ENCODE measurements at places on chromosomes 2 and 18.

GRCh38 chr2:74481961-74482800, 617 bp downstream of the CCDC142 start:
- DNase-seq = no peak

DNA sequence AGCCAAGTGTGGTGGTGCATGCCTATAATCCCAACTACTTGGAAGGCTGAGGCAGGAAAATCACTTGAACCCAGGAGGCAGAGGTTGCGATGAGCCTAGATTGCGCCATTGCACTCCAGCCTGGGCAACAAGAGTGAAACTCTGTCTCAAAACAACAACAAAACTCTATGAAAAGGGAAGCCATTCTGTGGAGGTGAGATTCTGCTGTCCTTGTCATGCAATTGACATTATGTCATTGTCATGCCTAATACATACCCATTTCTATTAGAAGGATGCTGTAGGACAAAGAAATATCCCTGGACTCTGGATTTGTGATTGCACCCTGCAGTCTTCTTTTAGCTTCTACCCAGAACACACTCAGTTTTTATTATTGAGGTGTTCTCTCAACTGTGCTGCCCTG, 8.6 kb downstream of the RASGRP3 start:
- DNase-seq = no peak

DNA sequence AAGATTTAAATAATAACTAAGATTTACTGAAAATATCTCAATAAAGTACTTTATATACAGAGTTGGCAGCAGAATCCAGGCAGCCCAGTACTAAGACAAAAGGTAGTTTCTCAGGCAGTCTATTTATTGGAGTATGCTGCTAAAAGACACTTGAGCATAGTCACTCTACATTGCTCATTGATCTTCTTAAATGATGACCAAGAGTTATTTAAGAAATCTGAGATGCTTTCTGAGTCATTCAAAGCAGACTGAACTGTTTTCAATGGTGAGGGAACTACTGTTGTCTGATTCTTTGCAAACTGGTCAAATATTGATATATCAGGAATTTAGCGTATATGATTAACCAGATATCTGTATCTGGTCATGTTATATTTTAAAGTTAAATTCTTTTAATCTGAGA, 133.6 kb downstream of the PHLPP1 start:
- no peak for DNase-seq

GRCh38 chr18:11851806-11852337, 659 bp downstream of the CHMP1B start:
- no peak for DNase-seq

DNA sequence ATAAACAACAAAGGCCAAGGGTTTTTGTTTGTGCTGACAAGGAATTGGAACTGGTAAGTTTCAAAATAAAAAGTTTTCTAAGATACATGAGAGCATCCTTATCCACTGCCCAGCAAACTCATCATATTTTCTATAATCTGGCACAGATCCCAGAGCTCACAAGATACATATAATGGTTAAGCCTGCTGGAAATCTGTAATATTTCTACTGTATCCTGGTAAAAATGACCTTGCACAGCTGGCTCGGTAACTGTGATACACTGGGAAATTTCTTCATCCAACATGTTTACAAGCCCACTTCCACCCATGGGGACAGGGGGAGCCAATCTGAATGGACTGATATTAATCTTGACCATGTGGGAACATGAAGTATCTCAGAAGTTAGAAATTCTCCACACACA, 425.4 kb upstream of the MMADHC start:
- no peak for DNase-seq

DNA sequence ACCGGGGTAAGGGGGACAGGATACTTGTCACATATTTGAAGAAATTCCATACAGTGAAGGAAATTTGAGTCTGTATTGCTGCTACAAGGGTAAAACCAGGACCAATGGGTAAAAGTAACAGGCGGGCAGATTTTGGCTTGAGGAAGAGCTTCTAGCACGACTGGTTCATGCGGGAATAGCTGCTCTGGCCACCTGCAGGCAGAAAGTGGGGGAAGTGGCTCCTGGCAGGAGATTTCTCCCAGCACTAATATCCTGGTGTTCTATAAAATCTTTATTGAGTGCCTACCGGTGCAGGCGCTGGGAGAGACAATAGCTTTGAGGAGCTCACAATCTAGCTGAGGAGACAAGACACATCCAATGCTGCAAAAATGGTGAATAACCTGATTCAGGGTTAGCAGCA, 198.5 kb downstream of the LOXHD1 start:
- DNase-seq = no peak

DNA sequence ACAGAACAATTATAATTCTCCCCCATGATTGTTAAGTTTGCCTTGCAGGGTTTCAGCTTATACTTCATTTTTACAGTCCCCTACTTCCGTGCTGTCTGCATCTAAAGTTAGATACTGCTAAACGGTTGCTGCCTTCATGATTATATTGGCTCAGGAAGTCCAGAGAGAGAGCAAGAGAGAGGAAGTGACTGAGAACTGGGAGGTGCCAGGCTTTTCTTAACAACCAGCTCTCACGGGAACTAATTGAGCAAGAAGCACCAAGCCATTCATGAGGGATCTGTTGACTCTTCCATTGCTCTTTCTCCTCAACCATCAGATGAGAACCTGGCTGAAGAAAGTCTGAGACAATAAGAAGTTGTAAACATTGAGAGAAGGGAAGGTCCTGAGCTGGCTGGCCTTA, 125.5 kb upstream of the SIX2 start:
- DNase-seq = peak; percentile 16

DNA sequence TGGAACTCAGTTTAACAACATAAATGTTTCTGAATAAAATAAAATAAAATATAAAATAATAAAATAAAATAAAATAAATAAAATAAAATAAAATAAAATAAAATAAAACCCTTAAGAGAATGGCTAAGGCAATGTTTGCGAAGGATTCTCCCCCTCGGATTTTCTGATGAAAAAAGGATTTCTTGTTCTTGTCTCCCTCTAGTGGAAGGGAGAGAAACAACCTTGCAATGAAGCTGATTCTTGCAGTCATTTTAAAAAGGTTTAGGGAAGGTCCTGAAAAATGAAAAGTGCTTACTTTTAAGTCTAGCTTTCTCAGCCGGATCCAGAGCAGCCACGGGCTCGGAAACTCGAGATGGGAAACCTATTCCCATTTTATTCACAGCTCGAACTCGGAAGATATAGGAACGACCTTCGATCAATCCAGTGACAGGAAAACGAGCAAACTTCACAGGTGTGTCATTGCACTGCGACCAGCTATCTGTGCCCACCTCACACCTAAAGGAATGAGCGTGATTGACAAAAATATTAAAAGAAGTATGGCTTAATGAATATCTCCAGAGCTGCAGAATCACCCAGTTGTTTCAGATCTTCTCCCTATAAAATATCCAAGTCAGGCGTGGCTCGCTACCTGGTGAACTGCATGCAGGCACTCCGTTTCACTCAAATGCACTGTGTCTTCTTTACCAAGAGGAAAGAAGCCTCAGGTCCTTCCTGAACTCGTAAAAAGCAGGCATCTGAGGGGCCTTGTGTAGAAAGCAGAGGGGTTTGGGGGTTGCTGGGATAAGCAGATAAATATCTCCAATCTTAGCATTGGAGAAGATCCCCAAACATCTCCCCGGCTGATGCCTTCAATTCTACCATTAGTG, 68.1 kb downstream of the MYOM1 start:
- peak; percentile 31 for DNase-seq

DNA sequence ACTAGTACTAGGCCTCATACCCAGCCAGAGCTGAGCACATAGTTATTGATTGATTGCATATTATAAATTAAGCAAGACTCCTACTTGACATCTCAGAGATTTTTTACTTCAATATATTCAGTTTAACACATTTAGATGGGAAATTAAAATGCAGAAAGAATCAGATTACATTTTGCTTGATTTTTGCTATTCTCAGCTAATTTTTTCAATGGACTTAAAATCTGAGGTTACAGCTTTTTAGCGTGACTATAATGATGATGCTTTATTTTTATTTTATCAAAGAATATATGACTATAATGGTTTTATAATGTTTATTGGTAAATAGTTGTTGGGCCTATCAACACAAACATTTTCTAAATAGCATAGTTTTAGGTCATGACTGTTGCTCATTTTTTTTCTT, 493.0 kb upstream of the CNTNAP5 start:
- no peak for DNase-seq

DNA sequence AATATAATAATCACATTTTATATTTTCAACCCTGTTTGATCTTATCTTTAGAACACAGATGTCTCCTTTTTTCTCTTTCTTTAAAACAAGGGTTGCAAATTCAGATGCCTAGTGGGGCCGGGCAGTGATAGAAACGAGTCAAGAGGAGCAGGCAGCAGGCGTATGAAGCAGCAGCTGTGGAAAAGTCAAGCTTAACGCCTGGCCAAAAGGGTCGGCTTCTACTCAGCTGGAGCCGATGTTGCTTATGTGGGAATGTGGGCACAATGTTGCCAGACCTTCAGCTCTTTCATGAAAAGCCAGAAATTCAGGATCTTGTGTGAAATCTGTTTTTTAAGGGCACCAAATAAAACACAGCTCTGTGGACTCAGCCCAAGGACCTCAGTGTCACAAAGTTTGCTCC, 642.7 kb downstream of the ARHGAP15 start:
- DNase-seq = no peak

DNA sequence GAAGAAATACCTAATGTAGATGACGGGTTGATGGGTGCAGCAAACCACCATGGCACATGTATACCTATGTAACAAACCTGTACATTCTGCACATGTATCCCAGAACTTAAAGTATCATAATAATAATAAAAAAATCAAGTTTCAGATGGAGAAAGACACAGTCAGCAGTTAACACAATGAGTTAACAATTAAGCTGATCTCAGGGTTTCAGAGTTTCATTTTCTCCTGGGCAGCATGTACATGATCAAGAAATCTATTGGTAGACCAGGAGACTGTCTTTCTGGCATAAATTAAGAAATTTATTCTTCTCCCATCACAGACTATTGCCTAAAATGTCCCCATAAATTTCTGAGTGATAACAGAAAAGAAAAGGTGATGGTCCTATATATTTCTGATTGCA, 155.3 kb downstream of the RAD51AP2 start:
- no peak for DNase-seq

- DNase-seq = no peak
Measured at GRCh38 chr18:12839526-12840196, 44.4 kb downstream of the PTPN2 start.

DNA sequence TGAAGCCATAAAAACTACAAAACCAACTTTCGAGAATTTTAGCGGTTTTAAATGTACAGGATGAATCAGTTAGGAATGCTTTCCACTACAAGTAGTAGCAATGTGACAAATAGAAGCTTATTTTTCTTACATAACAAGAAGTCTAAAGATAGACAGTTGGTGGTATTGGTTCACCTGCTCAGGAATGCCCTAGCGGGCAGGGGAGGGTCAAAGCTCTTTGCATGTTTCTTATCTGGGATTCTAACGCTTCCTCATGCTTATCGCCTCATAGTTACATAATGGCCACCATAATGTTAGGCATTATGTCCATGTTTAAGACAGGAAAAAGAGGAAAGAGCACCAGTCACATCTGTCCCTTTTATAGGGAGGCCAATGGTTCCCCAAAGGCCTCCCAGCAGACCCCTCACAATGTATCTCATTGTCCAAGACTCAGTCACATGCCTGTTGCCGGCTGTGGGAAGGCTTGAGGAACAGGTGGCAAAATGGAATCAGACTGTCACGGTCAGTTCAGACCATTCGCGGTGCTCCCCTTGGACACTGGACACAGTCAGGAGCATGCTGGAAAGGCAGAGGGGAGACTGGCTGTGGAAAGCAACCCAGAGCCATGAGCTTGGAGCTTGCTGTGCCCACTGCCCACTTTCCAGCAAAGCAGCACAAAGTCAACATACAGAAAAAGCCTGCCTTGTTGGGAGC, 69.4 kb upstream of the ODC1 start:
- DNase-seq = no peak

GRCh38 chr18:41965634-41966255, 10.7 kb downstream of the PIK3C3 start:
- no peak for DNase-seq

DNA sequence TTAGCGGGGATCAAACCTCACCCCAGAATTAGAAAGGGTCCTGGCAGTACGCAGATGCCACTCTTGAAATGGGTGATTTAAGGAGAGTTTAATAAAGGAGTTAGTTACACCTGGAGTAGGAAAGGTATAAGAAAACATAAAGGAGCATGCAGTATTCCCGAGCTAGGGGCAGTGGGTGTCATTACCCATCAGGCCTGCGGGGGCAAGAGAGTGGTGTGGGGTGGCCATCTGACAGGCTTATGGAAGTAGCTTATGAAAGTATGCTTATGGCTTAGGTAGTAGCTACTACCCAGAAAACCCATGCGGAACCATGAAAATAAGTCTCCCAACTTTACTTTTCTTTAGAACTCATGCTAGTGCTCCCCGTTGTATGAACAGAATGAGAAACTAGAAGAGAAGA, 568.9 kb upstream of the ACVR2A start:
- DNase-seq = no peak

- DNase-seq = no peak
Measured at GRCh38 chr2:96427917-96428316, 77.2 kb downstream of the NEURL3 start.

DNA sequence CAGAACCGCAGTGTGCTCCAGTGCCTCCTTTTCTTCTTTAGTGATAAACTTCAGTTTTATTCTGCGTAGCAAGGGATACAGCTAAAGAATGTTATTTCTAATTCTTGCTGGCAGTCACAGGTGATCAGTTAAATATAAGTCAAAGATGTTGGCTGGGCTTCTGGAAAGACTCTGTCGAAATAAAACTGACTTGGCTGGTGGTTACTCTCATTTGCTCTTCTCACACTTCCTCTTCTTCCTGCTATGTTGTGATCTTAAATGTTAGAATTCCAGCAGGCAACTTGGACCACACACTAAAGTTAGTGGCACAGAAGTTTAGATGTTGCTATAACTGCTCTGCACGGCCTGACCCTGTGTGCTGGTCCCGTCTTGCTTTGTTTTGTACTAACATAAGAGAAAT, 278.6 kb downstream of the CDH19 start:
- no peak for DNase-seq

- no peak for DNase-seq
Measured at GRCh38 chr18:30522288-30522929, 520.1 kb downstream of the DSC3 start.

- no peak for DNase-seq
Measured at GRCh38 chr18:26181343-26181826, 44.9 kb upstream of the TAF4B start.

DNA sequence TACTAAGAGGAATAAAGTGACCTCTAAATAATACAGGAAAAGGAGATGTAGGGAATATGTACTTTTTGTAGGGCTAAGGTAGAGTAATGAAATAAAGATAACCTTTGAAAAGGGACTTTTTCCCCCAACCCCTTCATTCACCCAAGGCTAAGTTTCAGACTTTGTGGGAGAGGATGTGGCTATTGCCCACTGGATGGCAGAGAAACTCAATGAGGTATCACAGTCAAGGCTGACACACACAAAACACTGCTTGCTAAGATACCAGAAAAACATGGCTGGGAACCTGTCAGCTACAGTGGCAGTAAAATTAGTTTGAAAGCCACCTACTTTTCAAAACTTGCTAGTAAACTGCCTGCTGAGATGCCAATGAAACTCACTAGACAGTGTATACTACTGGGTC, 158.8 kb upstream of the WDSUB1 start:
- DNase-seq = no peak

- DNase-seq = no peak
Measured at GRCh38 chr2:48592067-48592466, 25.6 kb upstream of the GTF2A1L start.
